Endothelial cell of umbilical vein (primary cell): ENCODE measurements at places on chromosomes 5 and 9. TPM values are rescaled to one million over a fixed set of nuclear protein-coding genes. Genes with fewer than 3 reads are reported as not detected.

Gene NDUFS6
- 42.5 and 49.9 TPM in 2 replicates for total RNA-seq

Gene SPATA31D4
- total RNA-seq = not detected in 2 replicates

DNA sequence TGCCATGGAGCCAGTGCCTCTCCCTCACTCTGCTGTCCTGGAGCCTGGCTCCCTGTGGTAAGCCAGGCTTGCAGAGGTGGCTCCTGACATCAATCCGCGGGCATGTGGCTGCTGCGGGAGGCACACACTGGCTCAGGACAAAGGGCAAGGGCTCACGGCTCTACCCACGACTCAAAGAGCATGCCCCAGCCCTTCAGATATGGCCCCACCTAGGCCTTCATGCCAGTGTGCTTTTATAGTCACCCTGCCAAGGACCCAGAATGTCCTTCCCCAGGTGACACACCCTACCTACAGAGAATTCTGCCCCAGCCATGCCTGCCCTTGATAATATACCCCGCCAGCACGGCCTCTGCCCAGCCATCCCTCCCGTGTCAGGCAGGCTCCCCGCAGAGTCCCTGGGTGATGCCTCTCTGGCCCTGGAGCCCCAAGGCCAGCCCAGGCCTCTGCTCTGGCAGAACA, 1.6 kb downstream of the MGAT4B start:
- no peak for DNase-seq

DNA sequence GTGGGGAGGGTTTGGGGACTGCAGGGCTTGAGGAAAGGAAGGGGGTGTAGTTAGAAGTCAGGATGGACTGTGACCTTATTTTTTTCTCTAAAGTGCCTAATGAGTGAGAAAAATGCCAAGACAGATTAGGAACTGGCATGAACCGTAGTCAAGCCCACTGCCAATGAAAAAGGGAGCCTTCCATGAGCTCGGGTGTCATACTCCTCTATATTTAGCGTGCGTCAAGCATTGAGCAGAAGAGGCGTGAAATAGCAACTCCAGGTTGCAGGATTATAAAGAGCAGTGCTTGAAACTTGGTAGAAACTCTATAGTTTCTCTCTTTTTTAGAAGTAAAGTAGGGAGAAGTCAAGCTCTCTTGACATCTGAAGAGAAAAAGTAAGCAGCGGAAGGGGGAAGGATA, 1.8 kb downstream of the SGCD start:
- no peak for DNase-seq

Gene TXNDC8
- total RNA-seq = not detected in 2 replicates

DNA sequence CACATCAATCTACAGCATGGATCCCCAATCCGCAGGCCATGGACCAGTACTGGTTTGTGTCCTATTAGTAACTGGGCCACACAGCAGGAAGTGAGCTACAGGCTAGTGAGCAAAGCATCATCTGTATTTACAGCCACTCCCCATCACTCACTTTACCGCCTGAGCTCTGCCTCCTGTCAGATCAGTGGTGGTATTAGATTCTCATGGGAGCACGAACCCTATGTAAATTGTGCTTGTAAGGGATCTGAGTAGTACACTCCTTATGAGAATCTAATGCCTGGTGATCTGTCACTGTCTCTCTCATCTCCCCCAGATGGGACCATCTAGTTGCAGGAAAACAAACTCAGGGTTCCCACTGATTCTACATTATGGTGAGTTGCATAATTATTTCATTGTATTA, 212.7 kb upstream of the FAM174A start:
- DNase-seq = no peak

Gene CERCAM
- 46.8 and 47.9 TPM in 2 replicates for total RNA-seq

GRCh38 chr5:140351609-140352334, 5.4 kb upstream of the HBEGF start:
- peak; percentile 79 for DNase-seq

DNA sequence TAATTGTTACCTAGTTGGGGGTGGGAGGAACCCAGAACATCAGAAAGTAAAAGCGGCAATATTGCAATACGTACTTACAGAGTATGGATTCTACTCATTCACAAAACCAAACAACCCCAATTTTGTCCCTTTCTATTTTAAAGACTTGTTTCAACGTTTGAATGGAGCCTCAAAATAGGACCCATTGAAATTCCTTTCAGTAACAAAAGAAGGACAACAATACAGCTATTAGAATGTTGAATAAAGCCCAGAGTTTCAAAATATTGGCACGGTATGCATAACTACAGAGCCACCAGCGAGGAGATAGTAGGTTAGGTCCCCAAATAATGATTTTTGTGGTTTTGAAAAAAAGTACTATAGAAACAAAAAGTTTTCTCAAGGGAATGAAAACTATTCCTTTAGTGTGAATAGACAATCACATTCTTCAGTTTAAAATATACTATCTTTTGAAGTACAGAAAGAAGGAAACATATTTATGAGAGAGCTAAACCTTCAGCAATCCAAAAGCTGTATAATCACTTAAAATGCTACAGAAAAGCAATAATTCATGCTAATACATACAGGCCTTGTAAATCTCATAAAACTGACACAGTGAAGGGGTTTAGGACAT, 235.5 kb downstream of the RFX3 start:
- no peak for DNase-seq

Gene GRXCR2
- not detected in 2 replicates for total RNA-seq

GRCh38 chr5:140273401-140273877, 29.5 kb downstream of the PFDN1 start:
- DNase-seq = no peak

DNA sequence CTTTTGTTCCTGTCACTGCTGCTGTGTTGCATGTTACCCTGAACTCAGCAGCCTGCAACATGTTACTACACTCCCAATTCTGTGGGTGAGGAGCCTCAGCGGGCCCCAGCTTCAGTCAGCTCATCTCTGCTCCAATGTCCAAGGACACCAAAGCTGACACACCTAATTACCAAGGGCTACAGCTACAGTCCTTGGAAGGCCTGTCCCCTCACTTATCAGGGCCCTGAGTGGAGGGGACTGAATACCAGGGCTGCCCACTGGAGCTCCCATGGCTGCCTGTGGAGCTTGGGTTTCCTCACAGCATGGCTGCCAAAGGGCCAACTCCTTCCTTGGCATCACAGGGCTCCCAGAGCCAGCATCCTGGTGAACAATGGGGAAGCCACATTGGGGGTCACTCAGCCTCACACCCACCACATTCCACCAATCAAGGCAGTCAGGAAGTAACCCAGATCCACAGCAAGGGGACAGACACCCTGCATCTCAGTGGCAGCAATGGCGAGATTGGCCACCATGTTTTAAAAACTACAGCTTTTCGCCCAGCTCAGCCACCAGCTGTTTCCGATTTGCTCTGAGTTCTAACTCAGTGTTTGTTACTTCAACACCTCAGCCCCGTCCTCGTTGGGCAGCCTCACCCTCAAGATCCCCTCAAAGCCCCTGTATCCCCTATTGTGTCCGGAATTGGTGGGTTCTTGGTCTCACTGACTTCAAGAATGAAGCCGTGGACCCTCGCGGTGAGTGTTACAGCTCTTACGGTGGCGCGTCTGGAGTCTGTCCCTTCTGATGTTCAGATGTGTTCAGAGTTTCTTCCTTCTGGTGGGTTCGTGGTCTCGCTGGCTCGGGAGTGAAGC, 18.9 kb downstream of the SEMA4D start:
- DNase-seq = no peak

- no peak for DNase-seq
Measured at GRCh38 chr5:167513381-167513780, 778.1 kb upstream of the WWC1 start.

DNA sequence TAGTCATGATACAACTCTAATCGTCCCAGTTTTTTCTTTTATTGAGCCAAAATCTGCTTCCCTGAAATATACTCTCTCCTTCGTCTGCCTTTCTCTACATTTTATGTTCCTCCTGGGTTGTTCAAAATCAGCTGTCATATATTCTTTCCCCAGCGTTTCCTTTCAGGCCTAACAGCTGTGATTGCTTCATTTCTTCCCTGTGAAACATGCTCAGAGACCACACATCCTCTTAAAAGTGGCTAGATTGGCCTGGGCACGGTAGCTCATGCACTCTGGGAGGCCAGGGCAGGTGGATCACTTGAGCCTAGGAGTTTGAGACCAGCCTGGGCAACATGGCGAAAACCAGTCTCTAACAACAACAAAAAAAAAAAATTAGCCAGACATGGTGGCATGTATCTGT, 25.1 kb downstream of the NFX1 start:
- DNase-seq = no peak
